Forelimb muscle (tissue), 1 donor: ENCODE measurements at places on chromosomes 4 and X. TPM values are rescaled to one million over a fixed set of nuclear protein-coding genes. Genes with fewer than 3 reads are reported as not detected.

COX7B2 gene
- not detected for polyA plus RNA-seq

GRCh38 chr4:140154572-140154891 lies 548 bp upstream of the MAML3 start:
- no peak for DNase-seq

CYLC1 gene
- polyA plus RNA-seq = not detected

ZAR1 gene
- polyA plus RNA-seq = not detected

- DNase-seq = no peak
These were observed 500.8 kb upstream of the PABPC4L start for GRCh38 chr4:134702374-134702773.

FOXR2 gene
- not detected for polyA plus RNA-seq

GRCh38 chrX:16931371-16931770 lies 15.1 kb upstream of the REPS2 start:
- DNase-seq = no peak

GRCh38 chr4:24195991-24196736 lies 306.3 kb upstream of the PPARGC1A start:
- DNase-seq = no peak

DNA sequence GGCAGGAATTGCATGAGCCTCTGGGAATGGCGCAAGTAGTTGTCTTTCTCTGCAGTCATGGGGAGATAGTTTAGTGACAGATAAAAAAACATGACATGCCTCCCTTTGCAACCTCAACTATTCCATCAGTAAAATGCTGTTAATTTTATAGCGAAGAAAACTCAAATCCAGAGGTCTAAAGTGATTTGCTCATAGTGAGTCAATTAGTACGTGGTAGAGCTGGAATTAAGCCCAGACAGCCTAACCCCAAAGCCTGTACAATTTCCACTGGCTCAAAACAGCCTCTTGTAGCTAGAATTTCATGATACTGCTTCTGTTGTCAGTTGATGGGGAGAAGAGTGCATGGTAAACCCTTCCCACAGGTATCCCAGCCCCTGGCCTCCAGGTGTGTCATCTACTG lies 81.3 kb upstream of the TRPC5 start:
- no peak for DNase-seq

CTSO gene
- 26.0 TPM for polyA plus RNA-seq

- DNase-seq = no peak
These were observed 2.7 kb upstream of the XKRX start for GRCh38 chrX:100931218-100931924.

AADAT gene
- 16.9 TPM for polyA plus RNA-seq

SPANXB1 gene
- not detected for polyA plus RNA-seq

RASL11B gene
- polyA plus RNA-seq = 8.8 TPM

DNA sequence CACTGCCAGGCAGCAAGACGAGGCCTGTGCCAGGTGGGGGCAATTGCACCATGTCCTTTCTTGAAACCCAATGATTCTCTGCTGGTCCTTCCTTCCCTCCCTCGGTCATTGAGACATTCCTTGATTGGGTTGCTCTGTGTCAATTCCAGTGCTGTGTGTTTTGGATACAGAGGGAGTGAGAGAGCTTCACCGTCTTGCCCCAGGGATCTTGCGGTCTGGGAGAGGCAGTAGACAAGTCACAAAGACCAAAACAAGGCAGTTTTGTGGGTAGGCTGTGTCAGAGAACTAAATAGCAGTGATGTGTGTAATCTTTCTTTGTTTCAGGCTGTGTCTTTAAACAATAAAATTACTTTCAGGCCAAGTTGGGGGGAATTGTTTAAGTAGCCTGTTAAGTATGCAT lies 38.8 kb upstream of the TADA2B start:
- no peak for DNase-seq

GRCh38 chr4:2069161-2069971 lies 10.2 kb downstream of the NAT8L start:
- no peak for DNase-seq

DNA sequence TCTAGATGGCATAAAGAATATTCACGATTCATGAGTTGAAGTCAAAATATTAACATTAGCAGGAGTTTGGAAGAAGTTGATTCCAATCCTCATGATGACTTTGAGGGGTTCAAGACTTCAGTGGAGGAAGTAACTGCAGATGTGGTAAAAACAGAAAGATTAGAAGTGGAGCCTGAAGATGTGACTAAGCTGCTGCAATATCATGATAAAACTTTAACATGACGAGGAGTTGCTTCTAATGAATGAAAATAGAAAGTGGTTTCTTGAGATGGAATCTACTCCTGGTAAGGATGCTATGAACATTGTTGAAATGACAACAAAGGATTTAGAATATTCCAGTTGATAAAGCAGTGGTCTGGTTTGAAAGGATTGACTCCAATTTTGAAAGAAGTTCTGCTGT lies 70.1 kb upstream of the TMLHE start:
- DNase-seq = no peak

DCUN1D4 gene
- polyA plus RNA-seq = 27.3 TPM

SLC9B2 gene
- 11.8 TPM for polyA plus RNA-seq

ADGRL3 gene
- polyA plus RNA-seq = 19.5 TPM

DNA sequence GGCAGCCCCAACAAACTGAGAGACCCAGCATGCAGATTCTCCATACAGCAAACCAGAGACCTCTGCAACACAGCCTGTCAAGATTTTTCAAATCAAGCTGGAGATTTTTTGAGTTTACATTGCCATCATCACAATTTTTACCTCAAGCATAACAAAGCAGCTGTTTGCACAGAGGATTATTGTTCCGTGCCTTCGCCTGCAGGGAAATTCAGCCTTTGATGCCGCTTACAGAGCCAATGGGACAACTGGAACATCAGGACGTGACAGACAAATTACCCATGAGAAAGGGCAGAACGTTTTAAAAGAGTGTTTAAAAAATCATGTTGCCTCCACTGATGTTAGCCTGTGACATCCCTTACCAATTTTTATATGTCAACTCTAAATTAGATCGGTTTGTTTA lies 363.7 kb downstream of the FBXW7 start:
- DNase-seq = no peak

GRCh38 chrX:45614853-45615252 lies 414.2 kb upstream of the DIPK2B start:
- no peak for DNase-seq

DNA sequence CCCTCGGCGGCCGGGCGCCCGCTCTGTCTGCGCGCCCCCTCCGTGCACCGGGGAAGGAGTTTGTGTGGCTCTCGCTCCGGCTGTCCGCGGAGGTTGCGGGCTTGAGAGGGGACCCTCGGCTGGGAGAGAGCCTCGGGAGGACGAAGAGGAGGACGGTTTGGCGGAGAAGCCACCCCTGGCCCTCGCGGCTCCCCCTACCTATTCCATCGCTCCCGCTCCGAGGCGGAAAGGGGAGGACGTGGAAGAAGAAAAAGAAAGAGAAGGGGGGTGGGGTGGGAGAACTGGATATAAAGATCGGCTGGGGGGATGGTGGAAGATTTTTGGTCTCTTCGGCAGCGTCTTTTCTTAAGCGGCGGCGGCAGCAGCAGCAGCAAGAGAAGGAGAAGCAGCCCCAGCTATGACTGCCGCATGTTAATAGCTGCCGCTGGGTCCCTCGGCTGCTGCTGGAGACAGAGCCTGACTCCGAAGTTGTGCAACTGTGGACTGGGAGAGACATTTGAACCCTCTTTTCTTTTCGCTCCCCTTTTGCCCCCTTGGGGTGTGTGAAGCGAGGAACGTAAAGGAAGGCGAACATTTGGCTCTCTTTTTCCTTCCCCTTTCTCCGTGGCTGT lies 895 bp downstream of the ADGRL3 start:
- peak; percentile 29 for DNase-seq

- DNase-seq = peak; percentile 47
These were observed 685 bp upstream of the MORF4L2 start for GRCh38 chrX:103687073-103687695.

GRCh38 chr4:185637163-185637875 lies 102.0 kb upstream of the PDLIM3 start:
- DNase-seq = no peak

FGA gene
- polyA plus RNA-seq = not detected

MED14 gene
- 37.6 TPM for polyA plus RNA-seq

DNA sequence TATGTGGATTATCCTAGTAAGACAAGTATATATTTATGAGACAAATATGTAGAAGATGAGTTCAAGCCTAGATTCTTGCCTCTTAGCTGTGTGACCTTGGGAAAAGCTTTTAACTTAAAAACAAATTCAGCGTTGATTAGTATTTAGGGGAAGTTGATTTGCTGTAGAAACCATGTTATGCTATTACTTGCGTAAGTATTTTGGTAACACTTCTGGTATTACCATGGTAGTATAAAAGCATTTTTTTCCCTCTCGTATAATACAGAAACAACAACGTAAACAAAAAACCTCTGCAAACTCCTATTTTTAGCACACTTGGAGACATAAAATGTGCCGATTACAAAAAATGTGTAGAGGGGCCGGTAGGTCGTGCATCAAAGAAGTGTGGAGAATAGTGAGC lies 33.2 kb downstream of the STAG2 start:
- no peak for DNase-seq

DNA sequence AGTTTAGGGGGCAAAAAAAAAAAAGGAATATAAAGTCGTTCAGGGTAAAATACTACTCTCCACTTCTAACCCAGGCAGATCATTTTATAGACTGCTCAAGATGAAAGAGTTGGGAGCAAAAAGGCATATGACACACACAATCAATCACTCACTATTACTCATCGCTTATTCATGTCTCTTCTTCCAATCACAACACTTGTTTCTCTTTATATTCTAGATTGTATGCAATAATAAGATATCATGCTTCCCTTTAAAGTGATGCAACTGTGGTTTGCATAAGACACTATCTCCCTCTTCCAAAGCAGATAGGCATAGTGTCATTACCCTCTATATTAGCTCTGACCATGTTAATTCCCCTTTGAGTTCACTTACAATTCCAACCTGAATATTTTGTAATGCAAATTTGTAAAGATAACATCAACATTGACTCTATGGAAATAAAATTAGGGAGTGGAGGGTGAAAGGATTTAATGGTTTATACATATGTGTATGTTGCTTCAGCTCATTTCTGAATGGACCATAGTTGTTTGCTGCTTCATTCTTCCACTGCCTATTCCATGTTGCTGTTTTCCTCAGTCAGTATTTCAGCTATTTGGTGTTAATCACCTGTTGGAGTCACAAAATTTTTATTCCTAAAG lies 154.9 kb upstream of the EPHA5 start:
- no peak for DNase-seq

DNA sequence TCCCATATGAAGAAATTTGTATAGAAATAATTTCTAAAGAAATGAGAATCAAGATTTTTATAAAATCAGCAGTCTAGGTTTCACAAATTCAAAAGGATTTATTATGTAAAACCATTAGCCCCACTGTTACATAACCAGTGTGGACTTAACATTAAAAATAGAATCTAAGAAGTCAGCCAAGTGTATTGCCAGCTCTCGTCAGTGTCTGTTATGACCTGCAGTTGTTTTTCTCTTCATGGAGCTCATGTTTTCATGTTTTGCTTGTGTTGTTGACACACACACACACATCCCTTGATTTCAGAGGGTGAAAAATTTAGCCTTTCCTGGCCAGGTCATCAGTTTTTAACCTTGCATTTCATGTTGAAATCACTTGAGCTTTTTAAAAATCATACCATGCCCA lies 39.5 kb downstream of the USP38 start:
- no peak for DNase-seq

DNA sequence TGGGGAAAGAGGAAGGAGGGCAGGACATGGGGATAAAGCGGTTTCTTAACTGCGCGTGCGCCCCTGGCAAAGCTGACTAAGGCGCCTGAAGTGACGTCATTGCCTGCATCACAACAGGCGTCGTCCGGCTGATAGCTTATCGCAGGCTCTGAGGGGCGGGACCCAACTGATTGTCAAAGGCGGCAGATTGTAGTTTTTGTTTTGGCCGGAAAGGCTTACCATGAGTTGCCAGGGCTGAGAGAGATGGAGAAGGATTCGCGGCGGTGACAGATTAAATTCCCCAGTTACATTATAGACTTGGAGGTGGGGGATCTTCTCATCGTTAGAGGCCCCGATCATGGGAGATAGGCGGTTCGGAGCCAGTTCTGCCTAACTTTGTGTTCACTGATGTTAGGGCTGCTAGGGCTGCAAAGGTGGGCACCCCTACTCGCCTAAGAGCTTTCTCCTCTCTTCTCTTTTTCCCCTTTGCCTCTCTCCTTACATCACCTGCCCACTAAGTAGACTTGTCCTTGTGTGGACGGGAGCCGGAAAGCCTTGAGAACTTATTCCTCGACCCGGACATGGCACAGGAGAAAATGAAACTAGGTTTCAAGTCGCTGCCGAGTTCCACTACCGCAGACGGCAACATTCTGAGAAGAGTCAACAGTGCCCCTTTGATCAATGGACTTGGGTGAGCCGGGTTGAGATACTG lies 148.9 kb upstream of the PLAC1 start:
- peak; percentile 85 for DNase-seq

ABHD18 gene
- polyA plus RNA-seq = 18.2 TPM

DNA sequence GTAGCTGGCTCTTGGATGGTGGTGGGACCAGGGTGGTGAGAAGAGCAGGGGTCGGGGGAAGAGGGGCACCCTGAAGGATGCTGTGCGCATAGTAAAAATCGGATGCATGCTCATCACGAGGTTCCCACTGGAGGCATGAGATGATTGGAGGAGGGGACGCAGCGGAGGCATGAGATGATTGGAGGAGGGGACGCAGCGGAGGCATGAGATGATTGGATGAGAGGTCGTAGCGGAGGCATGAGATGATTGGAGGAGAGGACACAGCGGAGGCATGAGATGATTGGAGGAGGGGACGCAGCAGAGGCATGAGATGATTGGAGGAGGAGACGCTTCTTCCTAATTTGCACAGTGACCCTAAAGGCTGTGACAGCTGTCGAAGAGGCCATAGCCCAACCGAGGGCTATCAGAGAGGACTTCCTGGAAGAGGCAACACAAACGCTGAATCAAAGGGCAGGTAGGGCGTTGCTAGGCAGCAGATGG lies 106.7 kb downstream of the ADRA2C start:
- no peak for DNase-seq

DCHS2 gene
- 7.4 TPM for polyA plus RNA-seq

DNA sequence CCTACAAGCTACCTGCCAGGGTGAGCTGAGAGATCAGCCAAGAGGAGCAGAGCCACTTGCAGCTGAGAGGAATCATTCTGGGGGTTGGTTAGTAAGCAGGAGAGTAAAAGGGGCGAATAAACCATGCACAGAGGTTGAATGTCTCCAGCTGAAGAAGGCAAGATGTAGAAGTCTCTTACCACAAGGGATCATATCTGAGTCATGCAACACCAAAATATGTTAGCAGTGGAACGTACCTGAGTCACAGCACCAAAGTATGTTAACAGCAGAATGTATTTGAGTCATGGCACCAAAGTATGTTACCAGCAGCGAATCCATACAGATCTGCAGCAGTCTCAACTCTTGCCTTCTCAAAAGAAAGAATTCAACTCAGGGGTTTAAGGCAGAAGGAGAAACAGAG lies 29.9 kb downstream of the C4orf51 start:
- DNase-seq = no peak

GABRA4 gene
- polyA plus RNA-seq = not detected

- DNase-seq = no peak
These were observed 196.0 kb upstream of the DCAF8L1 start for GRCh38 chrX:28177202-28177601.
